ENCODE measurements at places on chromosomes 6 and 20.
A peak's percentile ranks its signal among the peaks of the same experiment; 100 is the strongest.

DNA sequence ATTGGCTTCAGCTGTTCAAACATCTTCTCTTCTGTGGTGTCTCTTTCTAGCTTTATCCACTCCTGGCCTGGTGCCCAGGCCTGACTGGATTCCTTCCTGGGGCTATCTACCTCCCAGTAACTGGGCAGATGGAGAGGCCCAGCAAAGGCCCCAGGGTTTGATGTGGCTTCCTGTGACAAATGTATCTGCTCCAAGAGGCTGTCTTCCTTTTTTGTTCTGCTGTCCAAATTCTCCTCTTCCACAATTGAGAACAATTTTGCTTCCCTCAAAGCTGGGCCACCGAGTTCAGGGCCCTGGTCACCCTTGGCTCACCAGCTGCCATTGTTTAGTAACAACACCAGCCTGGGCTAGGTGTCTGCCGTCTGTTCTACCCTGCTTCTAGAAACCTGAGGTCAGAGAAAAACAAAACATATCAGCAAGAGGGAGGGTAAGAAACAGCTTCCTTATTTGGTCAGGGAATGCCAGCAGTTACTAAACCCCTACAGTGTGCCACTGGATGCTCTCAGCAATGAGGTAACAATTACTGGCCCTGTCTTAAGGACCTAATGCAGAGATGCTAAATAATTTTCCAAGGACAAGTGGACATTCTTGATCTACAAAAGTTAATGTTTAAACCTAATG lies 3.9 kb downstream of the ZFP57 start:
- no peaks in the 10 kb centered on the region for H3K36me3 ChIP-seq
- no peaks in the 10 kb centered on the region for H3K27me3 ChIP-seq
- H3K27ac ChIP-seq, result no peak overlapping the region
- H3K4me1 ChIP-seq, result no peaks in the 10 kb centered on the region

DNA sequence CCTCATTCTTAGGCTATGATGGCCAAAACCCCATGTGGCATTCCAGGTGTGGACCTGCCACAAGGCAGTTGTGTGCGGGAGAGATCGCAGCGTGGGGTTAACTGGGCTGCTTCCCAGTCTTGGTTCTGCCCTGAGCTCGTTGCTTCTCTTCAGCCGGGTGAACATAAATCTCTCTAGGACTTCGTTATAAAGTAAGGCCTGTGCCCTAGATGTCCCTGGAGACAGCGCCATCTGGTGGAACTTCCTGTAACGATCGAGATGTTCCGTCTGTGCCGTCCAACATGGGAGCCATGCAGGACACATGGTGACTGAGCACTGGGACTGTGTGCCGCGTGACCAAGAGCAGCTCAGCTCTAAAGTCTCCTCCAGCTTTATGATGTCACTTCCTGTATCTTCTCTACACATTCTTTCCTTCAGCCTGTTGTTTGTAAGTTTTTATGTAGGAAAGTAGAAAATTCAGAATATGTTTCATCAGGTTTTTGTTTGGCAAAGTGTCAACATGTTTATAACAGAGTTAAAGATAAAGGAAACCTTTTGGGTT lies 26.8 kb upstream of the RPP40 start:
- H3K4me3 ChIP-seq, result no peak overlapping the region
- no peaks in the 10 kb centered on the region for H3K36me3 ChIP-seq
- H3K27me3 ChIP-seq, result no peaks in the 10 kb centered on the region
- H3K27ac ChIP-seq, result no peak overlapping the region
- peaks cover 2% of the 10 kb centered on the region for H3K4me1 ChIP-seq

- H3K36me3 ChIP-seq, result no peaks in the 10 kb centered on the region
- peaks cover 2% of the 10 kb centered on the region for H3K4me1 ChIP-seq
- no peak overlapping the region for H3K4me3 ChIP-seq
- DNase-seq, result peak; percentile 58
Measured at GRCh38 chr6:155108070-155108820, 113.1 kb downstream of the TIAM2 start.

DNA sequence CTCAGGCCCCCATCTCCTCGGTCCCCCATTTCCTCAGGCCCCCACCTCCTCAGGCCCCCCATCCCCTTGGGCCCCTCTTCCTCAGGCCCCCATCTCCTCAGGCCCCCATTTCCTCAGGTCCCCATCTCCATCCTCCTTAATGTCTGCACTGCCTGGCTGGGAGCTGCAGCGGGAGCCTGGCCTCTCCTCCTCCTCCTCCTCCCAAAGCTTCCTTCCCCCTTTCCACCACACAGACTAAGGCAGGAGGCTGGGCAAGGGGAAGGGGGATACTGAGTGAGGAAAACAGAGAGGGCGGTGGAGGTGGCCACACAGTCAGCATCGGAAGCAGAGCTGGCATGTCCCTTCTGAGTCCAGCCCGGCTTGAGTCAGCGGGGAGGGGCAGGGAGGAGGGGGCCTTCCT lies 122.6 kb upstream of the RPS6KA2 start:
- H3K4me3 ChIP-seq, result no peak overlapping the region
- H3K27me3 ChIP-seq, result no peaks in the 10 kb centered on the region
- no peaks in the 10 kb centered on the region for H3K4me1 ChIP-seq
- no peaks in the 10 kb centered on the region for H3K36me3 ChIP-seq
- DNase-seq, result no peak
- H3K27ac ChIP-seq, result no peak overlapping the region

- H3K4me1 ChIP-seq, result no peaks in the 10 kb centered on the region
- H3K27me3 ChIP-seq, result no peaks in the 10 kb centered on the region
- no peak overlapping the region for H3K4me3 ChIP-seq
- no peak overlapping the region for H3K27ac ChIP-seq
- DNase-seq, result peak; percentile 31
Measured at GRCh38 chr6:84967965-84968364, 203.6 kb upstream of the TBX18 start.

- no peak overlapping the region for H3K4me3 ChIP-seq
- peak; percentile 93 for DNase-seq
- no peaks in the 10 kb centered on the region for H3K36me3 ChIP-seq
- H3K27me3 ChIP-seq, result no peaks in the 10 kb centered on the region
Measured at GRCh38 chr6:12592634-12593033, 123.9 kb upstream of the PHACTR1 start.

DNA sequence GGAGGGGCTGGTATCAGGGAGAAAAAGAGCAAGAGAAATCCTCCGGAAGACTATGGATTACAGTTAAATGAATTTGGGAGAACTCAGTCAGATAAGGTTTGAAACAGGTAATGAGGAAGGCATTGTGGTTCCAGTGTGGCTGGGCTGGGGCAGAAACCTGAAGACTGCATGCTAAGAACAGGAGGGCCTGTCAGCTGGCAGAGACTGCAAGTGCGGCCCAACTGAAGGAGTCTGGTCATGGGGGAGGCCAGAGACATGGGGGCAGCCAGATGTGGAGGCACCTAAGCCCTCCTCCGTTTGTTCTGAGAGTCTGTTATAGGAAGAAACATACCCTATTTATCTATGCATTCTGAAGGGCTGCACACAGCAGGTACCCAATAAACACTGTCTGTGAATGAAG lies 16.6 kb downstream of the TFB1M start:
- no peaks in the 10 kb centered on the region for H3K27me3 ChIP-seq
- no peak overlapping the region for H3K4me3 ChIP-seq
- H3K36me3 ChIP-seq, result no peaks in the 10 kb centered on the region
- no peaks in the 10 kb centered on the region for H3K4me1 ChIP-seq
- peak; percentile 38 for DNase-seq
- H3K27ac ChIP-seq, result no peak overlapping the region

GRCh38 chr20:21388566-21388965 lies 8.8 kb downstream of the NKX2-4 start:
- peaks cover 1% of the 10 kb centered on the region for H3K36me3 ChIP-seq
- peaks cover 18% of the 10 kb centered on the region for H3K27me3 ChIP-seq
- no peak overlapping the region for H3K4me3 ChIP-seq
- H3K4me1 ChIP-seq, result no peaks in the 10 kb centered on the region
- no peak overlapping the region for H3K27ac ChIP-seq

DNA sequence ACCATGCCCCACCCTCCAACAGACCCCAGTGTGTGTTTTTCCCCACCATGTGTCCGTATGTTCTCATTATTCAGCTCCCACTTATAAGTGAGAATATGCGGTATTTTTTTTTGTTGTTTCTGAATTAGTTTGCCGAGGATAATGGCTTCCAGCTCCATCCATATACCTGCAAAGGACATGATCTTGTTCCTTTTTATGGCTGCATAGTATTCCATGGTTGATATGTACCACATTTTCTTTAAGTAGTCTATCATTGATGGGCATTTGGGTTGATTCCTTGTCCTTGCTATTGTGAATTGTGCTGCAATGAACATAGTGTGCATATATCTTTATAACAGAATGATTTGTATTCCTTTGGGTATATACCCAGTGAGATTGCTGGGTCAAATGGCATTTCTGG lies 176.9 kb downstream of the UTRN start:
- no peaks in the 10 kb centered on the region for H3K27me3 ChIP-seq
- peaks cover 2% of the 10 kb centered on the region for H3K4me1 ChIP-seq
- peaks cover 5% of the 10 kb centered on the region for H3K36me3 ChIP-seq
- no peak overlapping the region for H3K4me3 ChIP-seq

DNA sequence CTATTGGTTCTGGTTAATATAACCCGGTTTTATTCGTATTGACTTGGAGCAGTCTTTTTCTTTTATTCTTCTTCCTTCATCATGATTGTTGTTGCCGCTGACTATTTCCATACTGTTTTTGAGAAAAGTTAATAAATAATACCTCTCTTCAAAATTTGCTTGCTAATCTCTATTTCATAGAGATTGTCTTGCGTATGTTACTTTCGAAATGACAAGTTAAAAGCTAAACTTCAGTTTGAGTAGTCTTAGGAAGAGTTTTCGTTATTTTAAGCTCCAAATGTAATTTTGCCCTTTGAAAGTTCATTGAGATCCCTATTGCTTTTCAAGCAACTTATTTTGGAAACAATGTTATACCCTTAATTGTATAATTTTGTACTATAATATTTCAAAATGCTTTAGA lies 36.4 kb downstream of the DCBLD1 start:
- no peaks in the 10 kb centered on the region for H3K27me3 ChIP-seq
- DNase-seq, result no peak

- H3K27me3 ChIP-seq, result no peaks in the 10 kb centered on the region
- peak; percentile 23 for DNase-seq
- no peak overlapping the region for H3K27ac ChIP-seq
- no peaks in the 10 kb centered on the region for H3K36me3 ChIP-seq
- H3K4me1 ChIP-seq, result no peaks in the 10 kb centered on the region
Measured at GRCh38 chr6:1498491-1499113, 109.2 kb downstream of the FOXF2 start.

DNA sequence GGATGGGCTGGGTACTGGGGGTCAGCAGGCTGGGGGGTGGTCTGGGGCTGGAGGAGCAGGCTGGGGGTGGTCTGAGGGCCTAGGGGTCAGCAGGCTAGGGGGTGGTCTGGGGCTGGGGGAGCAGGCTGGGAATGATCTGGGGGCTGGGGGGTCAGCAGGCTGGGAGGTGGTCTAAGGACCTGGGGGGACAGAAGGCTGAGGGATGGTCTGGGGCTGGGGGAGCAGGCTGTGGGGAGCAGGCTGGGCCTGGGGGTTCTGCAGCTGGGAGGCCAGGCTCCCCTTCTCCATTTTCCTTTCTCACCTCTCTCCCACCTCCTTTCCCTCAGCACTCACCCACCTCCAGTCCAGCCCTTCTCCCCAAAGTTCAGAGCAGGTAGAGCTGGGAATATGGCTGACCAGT lies 114.2 kb downstream of the PSMB1 start:
- H3K27me3 ChIP-seq, result no peaks in the 10 kb centered on the region
- no peak for DNase-seq
- no peaks in the 10 kb centered on the region for H3K36me3 ChIP-seq
- H3K27ac ChIP-seq, result no peak overlapping the region
- peaks cover 4% of the 10 kb centered on the region for H3K4me1 ChIP-seq

DNA sequence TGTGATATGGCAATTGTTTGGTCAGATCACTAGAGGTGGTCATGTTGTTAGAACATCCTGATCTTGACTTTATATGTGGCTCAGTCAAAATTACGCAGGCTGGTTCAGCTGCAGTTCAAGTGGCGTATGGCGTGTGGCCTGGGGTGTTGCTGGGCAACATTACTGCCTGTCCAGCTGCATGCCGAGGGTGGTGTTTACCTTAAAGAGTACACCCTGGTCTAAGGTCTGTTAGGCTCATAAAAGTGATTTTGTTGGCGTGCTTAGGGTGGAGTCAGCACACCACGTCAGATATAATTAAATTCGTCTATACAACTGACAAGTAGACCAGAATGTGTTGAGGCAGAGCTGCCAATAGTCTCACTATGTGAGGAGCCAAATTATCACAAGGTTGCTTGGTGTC lies 55.6 kb upstream of the NEDD9 start:
- no peaks in the 10 kb centered on the region for H3K27me3 ChIP-seq
- H3K27ac ChIP-seq, result no peak overlapping the region
- H3K36me3 ChIP-seq, result no peaks in the 10 kb centered on the region

GRCh38 chr6:133447924-133448323 lies 206.8 kb downstream of the EYA4 start:
- no peaks in the 10 kb centered on the region for H3K36me3 ChIP-seq
- no peak overlapping the region for H3K4me3 ChIP-seq
- no peaks in the 10 kb centered on the region for H3K4me1 ChIP-seq
- no peak overlapping the region for H3K27ac ChIP-seq
- no peaks in the 10 kb centered on the region for H3K27me3 ChIP-seq

All from mesendoderm (in vitro differentiated cells).